ENCODE measurements at places on chromosomes 3 and 15.

GRCh38 chr3:187830181-187830580, 84.9 kb upstream of the BCL6 start:
- DNase-seq: no peak

GRCh38 chr3:128497305-128498126, 4.5 kb upstream of the GATA2 start:
- peak; percentile 70 for DNase-seq

GRCh38 chr3:48338635-48339034, 5.2 kb upstream of the SPINK8 start:
- no peak for DNase-seq

- no peak for DNase-seq
Measured at GRCh38 chr3:48408823-48409281, 21.0 kb downstream of the PLXNB1 start.

- no peak for DNase-seq
Measured at GRCh38 chr15:69469467-69470201, 17.0 kb downstream of the RPLP1 start.

- DNase-seq: no peak
Measured at GRCh38 chr3:192307631-192308030, 419.7 kb downstream of the FGF12 start.

GRCh38 chr3:8166014-8166413, 335.6 kb upstream of the LMCD1 start:
- DNase-seq: no peak

DNA sequence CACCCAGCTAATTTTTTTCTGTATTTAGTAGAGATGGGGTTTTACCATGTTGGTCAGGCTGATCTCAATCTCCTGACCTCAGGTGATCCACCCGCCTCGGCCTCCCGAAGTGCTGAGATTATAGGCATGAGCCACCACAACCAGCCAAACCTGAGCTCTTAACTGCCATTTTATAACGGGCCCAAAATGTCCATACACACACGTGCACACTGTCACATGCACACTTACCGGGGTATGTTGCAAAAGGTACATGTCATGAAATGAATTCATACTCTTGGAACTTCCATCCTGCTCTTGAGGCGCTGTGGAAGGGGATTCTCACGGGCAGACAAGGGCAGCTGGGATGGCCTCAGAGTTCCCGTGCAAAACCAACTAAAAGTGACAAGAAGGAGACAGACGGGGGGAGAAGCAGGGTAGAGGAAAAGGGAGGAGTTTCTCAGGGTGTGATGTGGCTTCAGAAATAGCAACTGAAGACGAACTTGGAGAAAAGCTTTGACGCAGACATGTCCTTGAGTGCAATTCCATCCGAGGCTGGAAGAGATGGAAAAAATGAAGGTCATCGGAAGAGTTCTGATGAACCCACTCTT, 110.9 kb downstream of the BDH1 start:
- no peak for DNase-seq

- no peak for DNase-seq
Measured at GRCh38 chr3:152403632-152404066, 134.9 kb downstream of the MBNL1 start.

DNA sequence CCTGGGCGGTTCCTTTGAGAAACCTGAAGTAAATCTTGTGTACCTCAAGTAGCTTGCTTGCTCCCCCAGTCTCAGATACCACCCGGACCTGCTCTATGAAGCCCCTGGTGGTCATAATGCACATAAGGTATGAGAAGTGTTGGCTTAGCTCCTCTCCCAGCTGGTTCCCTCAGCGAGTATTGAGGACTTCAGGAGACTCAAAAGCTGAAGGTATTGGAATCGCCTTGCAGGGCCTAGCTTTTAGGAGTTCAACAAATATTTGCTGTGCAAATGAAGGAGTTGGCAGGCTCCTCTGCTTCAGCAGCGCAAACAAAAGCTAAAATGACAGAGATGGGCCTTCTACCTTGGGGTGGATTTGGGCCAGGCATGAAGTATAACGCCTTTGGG, 1.7 kb downstream of the CMTM8 start:
- DNase-seq: peak; percentile 82

DNA sequence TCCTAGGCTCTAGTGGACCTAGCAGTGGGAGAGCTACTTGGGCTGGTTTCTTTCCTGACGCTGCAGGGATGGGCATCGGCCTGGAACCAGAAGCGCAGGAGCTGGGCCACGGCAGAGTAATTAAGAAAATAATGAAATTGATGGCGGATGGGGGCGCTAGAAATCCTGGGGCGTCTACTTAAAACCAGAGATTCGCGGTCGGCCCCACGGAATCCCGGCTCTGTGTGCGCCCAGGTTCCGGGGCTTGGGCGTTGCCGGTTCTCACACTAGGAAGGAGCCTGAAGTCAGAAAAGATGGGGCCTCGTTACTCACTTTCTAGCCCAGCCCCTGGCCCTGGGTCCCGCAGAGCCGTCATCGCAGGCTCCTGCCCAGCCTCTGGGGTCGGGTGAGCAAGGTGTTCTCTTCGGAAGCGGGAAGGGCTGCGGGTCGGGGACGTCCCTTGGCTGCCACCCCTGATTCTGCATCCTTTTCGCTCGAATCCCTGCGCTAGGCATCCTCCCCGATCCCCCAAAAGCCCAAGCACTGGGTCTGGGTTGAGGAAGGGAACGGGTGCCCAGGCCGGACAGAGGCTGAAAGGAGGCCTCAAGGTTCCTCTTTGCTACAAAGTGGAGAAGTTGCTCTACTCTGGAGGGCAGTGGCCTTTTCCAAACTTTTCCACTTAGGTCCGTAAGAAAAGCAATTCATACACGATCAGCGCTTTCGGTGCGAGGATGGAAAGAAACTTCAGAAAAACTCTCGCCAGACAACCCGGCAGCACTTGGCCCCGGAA, 6.1 kb downstream of the SOX14 start:
- no peak for DNase-seq

- no peak for DNase-seq
Measured at GRCh38 chr15:62993066-62993465, 49.5 kb upstream of the TPM1 start.

GRCh38 chr15:43270676-43271306, 4.1 kb upstream of the TGM5 start:
- DNase-seq: peak; percentile 48

DNA sequence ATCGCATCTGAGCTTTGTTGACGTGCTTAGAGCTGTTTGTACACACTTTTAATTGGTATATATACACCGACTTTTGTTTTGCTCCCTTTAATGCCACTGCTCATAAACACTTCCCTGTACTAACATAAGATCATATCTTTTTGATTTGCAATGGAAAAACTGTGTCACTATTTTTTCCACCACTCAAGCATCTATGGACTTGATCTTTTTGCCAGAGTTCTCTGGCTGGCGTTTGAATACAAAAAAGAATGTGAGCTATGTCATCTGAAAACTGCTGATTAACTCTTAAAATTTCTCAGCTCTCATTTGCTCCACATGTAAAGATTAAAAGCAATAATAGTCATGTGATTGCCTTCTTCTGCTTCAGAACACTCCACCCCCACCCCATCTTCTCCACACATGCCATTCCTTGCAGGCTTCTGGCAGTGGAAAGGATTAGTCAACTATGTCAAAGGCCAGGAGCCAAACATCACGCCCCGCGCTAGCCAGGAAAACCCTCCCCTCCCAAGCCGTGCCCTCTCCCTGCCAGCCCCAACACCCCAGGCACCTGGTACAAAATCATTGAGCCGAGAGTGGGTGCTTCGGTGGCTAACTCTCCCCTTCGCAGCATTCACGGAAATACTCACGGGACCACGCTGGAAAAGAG, 123.4 kb upstream of the MEF2A start:
- DNase-seq: no peak

- DNase-seq: no peak
Measured at GRCh38 chr3:88542916-88543315, 393.2 kb downstream of the C3orf38 start.

GRCh38 chr15:55552926-55553325, 35.2 kb downstream of the PYGO1 start:
- no peak for DNase-seq

All from Karpas-422 (cell line).